ENCODE measurements at places on chromosomes 16 and 17.

DNA sequence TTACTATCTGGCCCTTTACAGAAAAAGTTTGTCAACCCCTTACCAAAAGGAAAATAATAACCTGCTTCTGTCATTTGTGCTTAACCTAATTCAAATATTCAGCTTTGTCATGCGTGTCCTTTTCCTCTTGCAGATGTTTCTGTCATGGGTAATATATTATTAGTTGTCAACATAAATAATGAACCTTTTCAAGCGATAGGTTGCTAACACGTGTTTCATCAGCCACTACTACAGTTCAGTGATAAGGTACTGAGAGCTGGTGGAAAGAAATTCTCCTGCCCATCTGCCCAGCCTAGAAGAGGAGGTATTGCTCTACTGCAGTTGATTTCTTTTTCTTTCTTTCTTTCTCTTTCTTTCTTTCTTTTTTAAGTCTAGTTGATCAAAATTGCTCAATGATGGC lies 12.0 kb upstream of the SRSF1 start:
- DNase-seq, result no peak

DNA sequence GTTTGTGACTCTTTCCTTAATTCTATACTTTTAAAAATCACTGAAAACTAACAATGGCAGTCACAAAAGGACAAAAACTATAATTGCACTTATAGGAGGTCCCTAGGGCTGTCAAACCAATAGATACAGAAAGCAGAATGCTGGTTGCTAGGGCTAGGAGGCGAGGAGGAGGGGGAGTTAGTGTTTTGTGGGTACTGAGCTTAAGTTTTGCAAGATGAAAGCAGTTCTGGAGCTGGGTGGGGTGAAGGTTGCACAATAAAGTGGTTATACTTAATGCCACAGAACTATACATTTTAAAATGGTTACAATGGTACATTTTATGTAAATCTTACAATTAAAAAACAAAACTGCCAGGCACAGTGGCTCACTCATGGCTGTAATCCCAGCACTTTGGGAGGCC lies 27.3 kb downstream of the NUBP1 start:
- DNase-seq, result no peak

DNA sequence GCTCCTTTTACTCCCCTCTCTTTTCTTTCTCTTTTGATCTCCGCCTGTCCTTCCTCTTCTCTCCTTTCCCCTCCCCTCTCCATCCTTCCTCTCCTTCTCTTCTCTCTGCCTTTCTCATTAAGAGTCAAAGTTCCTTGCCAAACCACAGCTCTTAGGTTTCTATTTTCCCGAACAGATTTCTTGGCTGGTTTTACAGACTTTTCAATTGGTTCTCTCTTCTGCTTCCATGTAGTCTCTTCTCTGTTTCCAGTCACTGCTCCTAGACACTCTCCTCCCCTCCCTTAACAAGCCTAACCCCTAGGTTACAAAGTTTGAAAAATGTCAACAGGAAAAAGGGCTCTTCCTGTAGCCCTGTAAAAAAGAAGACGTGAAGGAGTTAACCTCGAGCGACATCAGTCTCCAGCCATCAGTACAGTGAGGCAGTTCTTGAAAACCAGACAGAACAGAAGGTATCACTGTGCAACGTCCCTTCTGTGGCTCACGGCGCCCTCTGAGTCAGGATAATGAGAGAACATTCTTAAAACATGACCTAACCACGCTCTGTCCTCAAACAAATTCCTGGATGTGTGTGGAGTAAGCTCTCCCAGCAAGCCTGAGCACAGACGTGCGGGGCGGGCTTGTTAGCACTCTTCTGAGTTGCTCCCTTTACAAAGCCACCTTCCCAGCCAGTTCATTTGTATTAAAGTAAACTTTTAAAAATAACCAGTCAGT lies 11.6 kb upstream of the MARCHF10 start:
- DNase-seq, result no peak

- no peak for DNase-seq
Observed at GRCh38 chr17:82105882-82106687, 8.0 kb upstream of the FASN start.

DNA sequence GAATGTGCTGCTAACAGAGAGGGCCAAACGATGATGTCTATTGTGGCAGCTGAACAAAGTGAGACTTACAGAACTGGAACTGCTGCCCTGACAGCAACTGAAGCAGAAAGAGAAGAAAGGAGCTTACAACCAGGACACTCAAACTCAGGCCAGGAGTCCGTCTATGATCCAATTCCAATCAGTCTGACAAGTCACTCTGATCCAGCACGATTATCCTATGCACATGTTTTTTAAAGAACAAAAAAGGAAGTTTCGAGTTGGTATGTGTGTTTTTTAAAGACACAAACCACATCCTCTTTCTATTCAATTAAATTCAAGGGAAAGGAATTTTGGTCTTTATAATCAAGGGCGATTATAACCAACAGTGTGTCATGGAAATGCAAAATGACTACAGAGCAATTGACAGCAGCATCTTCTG lies 42.4 kb upstream of the MTMR4 start:
- DNase-seq, result no peak

GRCh38 chr17:28472871-28473497 lies 460 bp upstream of the SLC13A2 start:
- no peak for DNase-seq

- no peak for DNase-seq
Observed at GRCh38 chr17:44078412-44078811, 7.9 kb downstream of the G6PC3 start.

- DNase-seq, result no peak
Observed at GRCh38 chr16:80198311-80199299, 342.2 kb upstream of the DYNLRB2 start.

DNA sequence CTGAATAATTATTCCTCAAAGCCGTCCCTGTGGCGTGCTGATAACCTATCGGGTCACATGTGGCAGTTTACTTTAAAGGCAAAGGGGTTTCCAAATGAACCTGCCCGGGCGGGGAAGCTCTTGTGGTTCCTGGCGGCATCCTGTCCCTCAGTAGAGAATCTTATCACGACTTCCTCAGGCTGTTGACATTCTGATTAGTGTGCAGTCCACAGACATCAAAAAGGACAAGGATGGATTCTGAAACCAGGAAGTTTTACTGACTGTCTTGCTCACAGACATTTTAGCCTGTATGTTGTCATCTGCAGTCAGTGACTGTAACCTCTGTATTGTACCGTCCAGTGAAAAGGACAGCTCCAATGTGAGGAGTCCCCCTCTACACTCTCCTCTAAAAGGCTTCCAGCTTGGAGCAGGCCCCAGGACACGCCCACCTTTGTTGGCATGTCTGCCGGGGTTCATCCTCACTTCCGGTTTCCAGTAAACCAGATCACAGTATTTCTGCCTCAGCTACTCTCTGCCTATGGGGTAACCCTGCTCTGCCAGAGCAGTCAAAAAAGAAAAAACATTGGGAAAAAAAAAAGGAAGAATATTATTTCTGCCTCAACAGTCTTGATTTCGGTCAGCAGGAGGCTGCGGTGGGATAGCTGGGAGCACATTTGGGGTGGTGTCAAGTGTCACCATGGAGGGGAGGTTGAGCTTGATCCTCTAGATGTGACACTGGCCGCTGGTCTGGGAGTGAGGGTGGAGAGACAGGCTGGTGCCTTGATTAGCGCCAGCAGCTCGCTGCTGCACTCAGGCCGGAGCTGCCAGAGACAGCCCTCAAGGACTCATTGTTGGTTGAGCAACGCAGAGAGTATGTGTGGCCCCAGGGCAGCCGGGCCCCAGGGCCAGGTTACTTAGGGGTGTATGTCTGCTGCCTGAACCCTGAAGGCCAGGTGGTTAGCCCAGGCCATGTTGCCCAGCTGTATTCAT lies 89.0 kb upstream of the DNAH17 start:
- no peak for DNase-seq

- DNase-seq, result no peak
Observed at GRCh38 chr17:17227608-17228520, 9.1 kb downstream of the FLCN start.

- peak; percentile 43 for DNase-seq
Observed at GRCh38 chr17:79298799-79299198, 224.2 kb downstream of the ENGASE start.

GRCh38 chr17:34527908-34528470 lies 51.4 kb upstream of the TMEM132E start:
- DNase-seq, result no peak

GRCh38 chr16:83932955-83933673 lies 19.9 kb upstream of the OSGIN1 start:
- DNase-seq, result no peak

DNA sequence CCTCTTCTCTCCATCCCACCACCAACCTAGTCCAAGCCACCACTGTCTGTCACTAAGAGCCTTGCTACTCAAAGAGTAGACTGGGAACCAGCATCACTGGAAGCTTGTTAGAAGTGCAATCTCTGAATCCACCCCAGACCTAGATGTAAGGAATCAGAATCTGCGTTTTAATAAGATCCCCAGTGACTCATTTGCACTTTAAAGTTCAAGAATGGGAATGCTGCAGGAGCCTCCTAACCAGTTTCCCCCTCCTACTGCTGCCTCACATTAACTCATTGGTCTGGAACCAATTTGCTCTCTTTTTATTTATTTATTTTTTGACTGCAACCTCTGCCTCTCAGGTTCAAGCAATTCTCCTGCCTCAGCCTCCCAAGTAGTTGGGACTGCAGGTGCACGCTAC lies 19.8 kb upstream of the LYRM9 start:
- DNase-seq, result no peak

DNA sequence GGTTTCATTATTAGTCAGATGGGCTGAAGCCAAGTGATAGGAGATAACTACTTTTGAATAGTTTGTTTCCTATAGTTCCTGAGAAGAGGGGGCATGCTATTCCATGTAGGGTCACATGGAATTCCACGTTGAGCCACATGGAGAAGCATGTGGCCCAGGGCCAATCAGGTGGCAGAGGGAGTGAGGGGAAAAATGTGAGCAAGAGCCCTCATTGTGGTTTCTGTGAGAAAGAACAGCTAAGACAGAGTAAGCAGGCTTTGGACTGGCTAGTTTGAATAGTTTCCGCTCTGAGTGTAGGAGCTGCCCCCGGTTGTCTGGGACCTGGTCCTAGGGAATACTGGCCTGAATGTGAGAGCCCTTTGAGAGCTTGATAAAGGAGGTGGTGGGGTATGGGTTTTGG lies 69.9 kb upstream of the CNTNAP4 start:
- no peak for DNase-seq

- DNase-seq, result no peak
Observed at GRCh38 chr17:36848008-36848902, 89.0 kb upstream of the LHX1 start.

DNA sequence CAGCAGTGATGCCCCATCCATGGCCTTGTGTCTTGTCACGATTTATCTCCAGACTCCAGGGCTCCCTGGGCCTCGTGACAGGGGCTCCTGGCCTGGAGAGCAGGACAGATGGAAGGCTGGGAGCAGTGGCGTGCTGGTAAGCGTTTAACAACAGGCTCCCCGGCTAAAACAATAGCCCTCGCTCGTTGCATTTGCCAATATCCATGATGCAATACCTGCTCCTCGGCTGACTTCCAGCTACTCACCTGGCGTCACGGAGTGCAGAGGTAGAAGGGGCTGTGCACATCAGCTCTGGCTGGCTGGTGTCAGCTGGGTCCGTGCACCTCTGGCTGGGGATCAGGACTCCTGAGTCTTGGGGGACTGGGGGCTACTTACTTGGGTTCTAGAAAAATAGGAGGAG lies 1.5 kb upstream of the BICDL2 start:
- DNase-seq, result no peak

DNA sequence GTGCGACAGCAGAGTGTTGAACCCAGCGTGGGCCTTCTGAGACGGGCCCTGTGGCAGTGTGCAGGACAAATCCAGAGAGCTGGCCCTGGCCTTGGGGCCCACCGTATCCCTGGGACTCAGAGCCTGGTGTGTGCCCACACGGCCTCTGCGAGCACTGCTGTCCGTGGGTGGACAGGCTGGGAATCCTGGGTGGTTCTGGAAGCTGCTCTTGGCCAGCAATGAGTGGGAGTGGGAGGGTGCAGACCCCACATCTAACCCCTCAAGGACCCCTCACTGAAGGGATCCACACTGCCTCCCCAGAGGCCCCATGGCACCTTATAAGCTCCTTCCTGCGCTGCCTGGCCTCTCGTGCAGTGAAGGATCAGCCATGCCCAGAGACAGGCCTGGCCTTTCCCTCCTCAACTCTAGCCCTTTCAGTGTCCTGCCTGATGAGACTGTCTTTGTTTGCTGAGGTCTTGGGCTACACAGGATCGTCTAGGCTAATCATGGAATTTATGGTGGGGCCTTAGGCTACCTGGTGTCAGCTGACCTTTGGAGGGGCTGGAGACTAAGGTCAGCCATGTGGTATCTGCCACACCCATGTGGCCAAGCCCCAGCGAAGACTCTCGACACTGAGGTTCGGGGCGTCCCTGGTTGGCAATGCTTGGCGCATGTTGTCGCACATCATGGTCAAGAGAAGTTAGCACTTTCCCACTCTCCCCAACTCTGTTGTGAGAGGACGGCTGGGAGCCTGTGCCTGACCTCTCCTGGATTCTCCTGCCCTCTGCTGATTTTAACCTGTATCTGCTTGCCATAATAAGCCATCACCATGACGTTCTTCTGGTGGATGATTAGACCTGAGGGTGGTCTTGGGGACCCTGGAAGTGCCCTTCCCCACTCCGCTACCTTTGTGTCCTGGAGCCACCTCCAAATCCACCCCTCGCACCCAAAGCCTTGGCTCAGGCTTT lies 16.4 kb upstream of the GINS2 start:
- DNase-seq, result no peak

- DNase-seq, result no peak
Observed at GRCh38 chr17:70658317-70658716, 489.0 kb downstream of the KCNJ2 start.

DNA sequence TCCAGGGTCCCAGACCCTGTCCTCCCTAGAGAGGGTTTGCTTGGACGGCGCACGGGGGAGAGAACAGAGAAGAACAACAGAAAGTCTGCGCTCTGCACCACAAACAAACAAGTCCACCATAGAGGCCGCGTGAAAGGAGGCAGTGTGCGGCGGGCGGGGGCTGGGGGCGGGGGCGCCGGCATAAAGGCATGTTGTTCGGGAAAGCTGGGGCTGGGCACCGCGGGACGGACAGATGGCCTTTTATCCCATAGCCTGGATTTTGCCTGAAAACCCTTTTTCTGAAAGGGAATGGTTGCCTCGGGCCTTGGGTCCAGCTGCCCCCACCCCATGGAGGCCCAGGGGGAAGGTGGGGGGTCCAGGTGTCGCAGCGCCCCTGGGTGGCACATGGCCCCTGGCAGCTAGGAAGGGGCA lies 26.0 kb downstream of the FA2H start:
- DNase-seq, result no peak

- no peak for DNase-seq
Observed at GRCh38 chr17:74009056-74009625, 194.3 kb upstream of the RPL38 start.

GRCh38 chr17:79915850-79916430 lies 76.7 kb upstream of the CBX4 start:
- no peak for DNase-seq

All from NCI-H187 (cell line).